ENCODE measurements at places on chromosomes 12 and 14.

DNA sequence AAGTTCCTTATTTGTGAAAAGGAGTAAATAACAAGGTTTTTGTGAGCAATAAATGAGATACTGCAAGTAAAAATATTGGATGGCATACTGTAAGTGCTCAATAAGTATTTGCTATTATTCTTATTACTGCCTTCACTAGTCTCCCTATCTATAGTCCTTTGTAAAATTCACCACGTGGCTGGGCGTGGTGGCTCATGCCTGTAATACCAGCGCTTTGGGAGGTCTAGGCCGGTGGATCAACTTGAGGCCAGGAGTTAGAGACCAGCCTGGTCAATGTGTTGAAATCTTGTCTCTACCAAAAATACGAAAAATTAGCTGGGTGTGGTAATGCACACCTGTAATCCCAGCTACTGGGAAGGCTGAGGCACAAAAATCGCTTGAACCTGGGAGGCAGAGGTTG lies 18.6 kb upstream of the CALM1 start:
- no peak for DNase-seq

- DNase-seq, result no peak
Measured at GRCh38 chr12:64027311-64027710, 182.8 kb downstream of the SRGAP1 start.

GRCh38 chr12:88801227-88802095 lies 221.2 kb upstream of the KITLG start:
- no peak for DNase-seq

DNA sequence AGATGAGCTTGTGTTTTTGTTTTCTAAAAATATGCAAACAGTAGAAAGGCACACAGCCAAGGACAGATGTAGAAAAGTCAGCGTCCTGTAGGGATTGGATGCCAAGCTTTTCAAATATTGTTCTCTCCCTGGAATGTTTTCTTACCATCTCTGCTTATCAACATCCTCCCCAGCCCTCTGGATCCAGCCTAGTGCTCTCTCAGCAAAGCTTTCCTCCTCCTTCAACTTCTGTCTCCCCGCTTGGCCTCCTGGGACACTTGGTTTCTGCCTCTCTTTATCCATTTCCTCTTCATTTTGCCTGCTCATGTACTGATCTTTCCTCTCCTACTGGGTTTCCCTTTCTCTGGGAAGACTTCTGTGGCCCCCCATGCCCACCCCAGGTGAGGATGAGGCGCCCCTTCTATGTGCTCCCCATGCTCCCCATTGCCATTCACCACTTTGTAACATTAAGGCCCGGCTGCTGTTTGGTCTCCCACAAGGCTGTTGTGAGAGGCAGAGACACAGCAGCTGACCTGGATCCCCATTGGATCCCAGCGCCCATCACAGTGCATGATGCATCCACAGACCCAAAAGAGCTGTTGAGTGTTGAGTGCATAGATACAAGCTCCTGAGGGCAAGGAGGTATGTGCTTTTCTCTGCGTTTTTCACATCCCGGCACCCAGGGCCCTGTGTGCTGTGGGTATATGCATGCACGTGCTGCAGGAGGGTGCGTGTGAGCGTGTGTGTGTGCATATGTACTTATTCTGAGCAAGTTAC lies 38.2 kb downstream of the EVL start:
- no peak for DNase-seq

- DNase-seq, result no peak
Measured at GRCh38 chr12:111303531-111303930, 65.4 kb downstream of the PHETA1 start.

- DNase-seq, result no peak
Measured at GRCh38 chr12:58819345-58819744, 101.0 kb downstream of the LRIG3 start.

GRCh38 chr14:99012703-99013102 lies 259.3 kb downstream of the BCL11B start:
- DNase-seq, result no peak

DNA sequence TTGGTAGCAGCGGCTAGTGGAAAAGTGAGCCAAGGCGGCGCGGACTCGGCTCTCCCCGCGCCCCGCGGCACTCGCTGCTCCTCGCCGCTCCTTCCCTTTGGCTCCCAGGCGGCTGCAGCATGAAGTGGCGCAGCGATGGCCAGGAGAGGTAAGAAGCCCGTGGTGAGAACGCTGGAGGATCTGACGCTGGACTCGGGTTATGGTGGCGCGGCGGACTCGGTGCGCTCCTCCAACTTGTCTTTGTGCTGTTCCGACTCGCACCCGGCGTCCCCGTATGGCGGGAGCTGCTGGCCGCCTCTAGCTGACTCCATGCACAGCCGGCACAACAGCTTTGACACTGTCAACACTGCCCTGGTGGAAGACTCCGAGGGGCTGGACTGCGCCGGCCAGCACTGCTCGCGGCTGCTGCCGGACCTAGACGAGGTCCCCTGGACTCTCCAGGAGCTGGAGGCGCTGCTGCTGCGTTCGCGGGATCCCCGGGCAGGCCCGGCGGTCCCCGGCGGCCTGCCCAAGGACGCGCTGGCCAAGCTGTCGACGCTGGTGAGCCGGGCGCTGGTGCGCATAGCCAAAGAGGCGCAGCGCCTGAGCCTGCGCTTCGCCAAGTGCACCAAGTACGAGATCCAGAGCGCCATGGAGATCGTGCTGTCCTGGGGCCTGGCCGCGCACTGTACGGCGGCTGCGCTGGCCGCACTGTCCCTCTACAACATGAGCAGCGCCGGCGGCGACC lies 225.6 kb upstream of the CRY1 start:
- DNase-seq, result no peak

DNA sequence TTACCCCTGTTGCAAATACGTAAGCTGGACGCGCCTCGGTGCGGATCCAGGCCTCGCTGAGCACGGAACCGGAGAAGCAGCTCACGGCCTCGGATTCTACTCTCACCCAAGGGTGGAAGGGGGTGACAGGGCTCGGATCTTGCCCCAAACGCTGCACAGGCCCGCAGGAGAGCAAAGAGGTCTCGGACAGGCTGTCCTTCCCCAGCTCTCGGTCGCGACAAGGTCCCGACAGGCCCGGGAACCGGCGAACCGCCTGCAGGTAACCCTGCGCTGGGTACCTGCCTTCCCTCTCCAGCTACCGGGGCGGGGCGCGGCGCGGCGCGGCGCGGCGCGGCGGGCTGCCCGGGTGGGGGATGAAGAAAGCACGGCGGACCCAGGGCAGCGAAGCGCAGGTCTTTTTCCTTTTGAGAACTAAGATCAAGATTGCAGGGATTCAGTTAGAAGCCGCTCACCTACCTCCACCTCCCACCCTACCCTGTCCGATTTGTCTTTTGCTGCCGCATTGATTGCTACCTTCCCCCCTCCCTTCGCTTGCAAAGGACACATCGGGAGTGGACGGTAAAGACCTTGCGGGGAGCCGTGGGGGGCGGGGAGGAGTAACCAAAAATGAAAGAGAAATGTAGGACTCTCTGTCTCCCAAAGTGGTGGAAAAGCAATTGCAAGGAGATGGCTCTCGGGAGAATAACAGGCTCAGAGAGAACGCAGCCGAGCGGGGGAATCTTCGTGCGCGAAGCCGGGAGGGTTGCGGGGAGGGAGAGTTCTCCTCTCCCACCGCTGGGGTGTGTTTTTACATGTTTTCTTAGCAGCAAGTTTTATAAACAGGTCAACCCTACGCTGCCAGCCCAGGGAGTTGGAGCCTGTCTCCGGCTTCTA lies 8.4 kb upstream of the TBX3 start:
- no peak for DNase-seq

GRCh38 chr14:99133636-99134515 lies 138.1 kb downstream of the BCL11B start:
- DNase-seq, result no peak

All from pons (tissue), 1 donor.